ENCODE measurements at places on chromosomes 4 and X. TPM values are rescaled to one million over a fixed set of nuclear protein-coding genes. Genes with fewer than 3 reads are reported as not detected.
A peak's percentile ranks its signal among the peaks of the same experiment; 100 is the strongest.

GRCh38 chrX:973010-973632 is 239.3 kb downstream of the CRLF2 start:
- no peak for DNase-seq

GRCh38 chrX:87517571-87518141 is at the start of gene KLHL4:
TSS of gene KLHL4 (plus strand) at chrX:87517802. CDS start at chrX:87517894, 92 bp downstream.
- DNase-seq = peak; percentile 51

- no peak for DNase-seq
These were observed 34.0 kb upstream of the BRS3 start for GRCh38 chrX:136453771-136454170.

GRCh38 chr4:143071351-143071750 is 113.4 kb upstream of the USP38 start:
- no peak for DNase-seq

DNA sequence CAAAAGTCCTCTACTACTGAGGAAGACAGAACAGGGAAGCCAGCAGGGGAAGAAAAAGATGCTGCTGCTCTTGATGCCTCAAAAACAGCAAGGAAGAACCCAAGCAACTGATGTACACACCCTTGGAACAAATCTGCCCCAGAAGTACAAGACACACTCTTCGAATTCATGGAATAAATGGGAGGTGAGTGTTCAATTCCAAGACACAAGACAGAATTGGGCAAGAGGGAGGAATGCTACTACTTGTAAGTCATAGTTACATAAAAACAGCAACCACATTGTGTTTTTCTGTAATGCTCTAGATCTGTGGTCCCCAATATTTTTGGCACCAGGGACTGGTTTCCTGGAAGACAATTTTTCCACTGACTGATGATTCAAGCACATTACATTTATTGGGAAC is 58.0 kb upstream of the H2AZ1 start:
- no peak for DNase-seq

RBMXL3 gene
- not detected for total RNA-seq

RGN gene
- total RNA-seq = 0.54 TPM

Measured in endothelial cell (in vitro differentiated cells).